ENCODE measurements at places on chromosomes 1 and 21.

GRCh38 chr1:29525941-29526340, 289.6 kb downstream of the PTPRU start:
- DNase-seq = peak; percentile 8

DNA sequence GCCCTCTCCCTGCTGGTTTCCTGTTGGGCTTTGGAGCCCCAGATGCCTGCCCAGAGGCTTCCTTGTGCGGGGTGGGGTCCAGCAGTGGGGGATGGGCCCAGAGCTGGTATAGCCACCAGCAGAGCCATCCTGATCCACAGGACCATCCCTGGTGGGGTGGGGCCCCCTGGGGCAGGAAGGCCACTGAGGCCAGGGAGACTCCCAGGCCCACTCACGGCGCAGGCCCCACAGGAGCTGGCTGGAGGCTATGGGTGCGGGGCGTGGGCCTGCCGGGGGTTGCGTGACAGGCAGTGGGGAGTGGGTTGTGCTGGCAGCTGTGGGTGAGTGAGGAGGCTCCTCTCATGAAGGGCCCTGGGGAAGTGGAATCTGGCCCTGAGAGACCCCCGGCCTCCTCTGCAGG, 5.7 kb downstream of the LRRC3 start:
- no peak for DNase-seq

DNA sequence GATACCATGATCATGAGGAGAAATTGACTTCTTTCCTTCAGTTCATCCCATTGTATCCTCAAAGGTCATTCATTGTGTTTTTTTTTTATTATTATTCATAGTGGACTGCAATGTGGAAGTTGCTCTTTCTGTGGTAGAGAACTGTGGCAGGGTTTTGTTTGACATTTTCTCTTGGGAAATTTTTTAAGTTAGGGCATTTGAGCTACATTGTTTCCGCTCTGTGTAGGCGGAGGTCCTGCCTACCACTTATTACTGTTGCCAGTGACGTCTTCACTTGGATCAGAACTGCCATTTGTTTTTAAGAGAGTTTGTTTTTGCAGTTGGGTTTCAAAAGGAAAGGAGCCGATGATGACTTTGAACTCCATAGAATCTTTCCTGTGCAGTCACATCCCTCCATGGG, 287.4 kb upstream of the FMN2 start:
- DNase-seq = no peak

GRCh38 chr1:108089477-108089876, 110.7 kb downstream of the SLC25A24 start:
- DNase-seq = no peak

GRCh38 chr1:203351037-203351625, at the start of gene FMOD:
Gene FMOD (minus strand): TSS chr1:203351122. CDS start chr1:203348270, 2,852 bp downstream.
- DNase-seq = no peak

DNA sequence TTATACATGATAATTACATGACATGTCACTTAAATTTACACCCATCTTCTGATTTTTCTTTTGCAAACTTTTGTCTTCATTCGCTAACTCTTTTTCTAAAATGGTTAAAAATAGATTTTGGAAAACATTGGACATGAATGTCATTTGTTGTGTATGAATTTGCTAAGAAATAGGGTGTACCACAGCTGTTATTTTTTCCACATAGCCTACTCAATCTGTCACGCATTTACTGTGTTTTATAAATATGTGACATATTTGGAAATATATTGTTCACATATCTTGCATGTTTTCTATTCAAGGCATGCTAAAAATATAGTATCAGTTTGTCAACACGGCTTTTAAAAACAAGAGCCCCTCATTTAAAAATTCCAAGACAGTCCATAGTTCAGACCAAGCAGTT, 47.9 kb upstream of the TARBP1 start:
- no peak for DNase-seq

- DNase-seq = no peak
Observed at GRCh38 chr1:227894831-227895451, 52.8 kb downstream of the WNT9A start.

- no peak for DNase-seq
Observed at GRCh38 chr1:51551081-51551480, 32.0 kb upstream of the EPS15 start.

Data from SJSA1 (cell line).